ENCODE measurements at places on chromosomes 12 and 14.

GRCh38 chr12:122182887-122183587, at the start of gene LRRC43:
TSS of gene LRRC43 (plus strand) at chr12:122183123. CDS start at chr12:122183145, 22 bp downstream.
- no peak for DNase-seq

GRCh38 chr12:13523536-13524307, 327.2 kb downstream of the EMP1 start:
- no peak for DNase-seq

DNA sequence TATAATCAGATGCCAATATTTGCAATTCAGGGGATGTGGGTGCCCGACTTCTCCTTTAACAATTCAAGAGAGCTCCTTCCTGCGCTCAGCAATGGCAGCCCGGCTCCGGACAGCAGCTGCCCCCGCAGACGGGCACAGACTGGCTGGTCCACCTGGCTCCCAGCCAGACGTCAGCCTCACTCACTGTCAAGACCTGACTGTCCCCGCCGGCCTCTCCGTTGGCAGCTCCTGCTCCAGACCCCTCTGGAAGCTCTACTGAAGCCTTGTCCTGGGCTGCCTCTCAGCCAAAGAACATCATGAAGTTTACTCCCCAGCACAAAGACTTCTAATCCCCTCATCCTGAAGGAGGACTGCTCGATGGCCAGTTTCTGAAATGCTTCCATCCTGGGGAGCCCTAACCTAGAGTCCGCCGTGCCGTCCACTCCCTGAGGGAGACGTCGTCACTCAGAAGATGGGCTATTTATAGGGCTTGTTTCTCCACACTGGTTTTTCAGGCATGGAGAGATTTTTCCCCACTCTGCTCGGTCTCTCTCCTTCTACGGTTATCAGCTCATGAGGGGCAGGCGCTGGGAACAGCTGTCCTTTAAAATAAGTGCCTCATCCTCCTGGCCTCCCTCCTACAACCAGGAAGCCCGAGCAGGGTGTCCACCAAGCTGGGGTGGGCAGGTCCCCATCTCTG, 126.2 kb downstream of the RFLNA start:
- no peak for DNase-seq

DNA sequence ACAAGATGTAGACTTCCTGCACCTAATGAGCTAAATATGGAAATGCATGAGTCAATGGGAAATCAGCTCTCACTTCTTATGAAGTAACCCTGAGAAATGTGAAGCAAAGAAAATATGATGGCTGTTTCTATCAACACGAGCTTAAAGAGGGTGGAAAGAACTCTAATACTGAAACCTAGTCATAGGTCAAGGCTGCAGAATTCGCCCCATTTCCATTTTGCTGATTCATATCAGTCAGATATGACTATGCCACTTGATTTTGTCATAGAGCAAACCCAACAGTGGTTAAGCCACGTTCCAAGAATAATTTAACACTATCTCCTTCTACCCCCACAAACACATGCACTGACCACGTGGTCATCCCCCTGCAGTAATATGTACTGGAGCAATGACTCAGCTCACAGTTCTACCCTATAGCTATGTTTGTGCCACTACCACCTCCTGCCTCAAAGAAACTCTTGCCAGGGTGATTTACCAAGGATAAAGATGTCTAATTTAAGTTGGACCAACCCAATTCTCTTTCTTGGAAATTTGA, 157.5 kb downstream of the TMTC3 start:
- DNase-seq: no peak

GRCh38 chr14:62162998-62163589, 400.9 kb downstream of the SNAPC1 start:
- DNase-seq: no peak

GRCh38 chr14:42911642-42912041, 1305.0 kb downstream of the LRFN5 start:
- no peak for DNase-seq

DNA sequence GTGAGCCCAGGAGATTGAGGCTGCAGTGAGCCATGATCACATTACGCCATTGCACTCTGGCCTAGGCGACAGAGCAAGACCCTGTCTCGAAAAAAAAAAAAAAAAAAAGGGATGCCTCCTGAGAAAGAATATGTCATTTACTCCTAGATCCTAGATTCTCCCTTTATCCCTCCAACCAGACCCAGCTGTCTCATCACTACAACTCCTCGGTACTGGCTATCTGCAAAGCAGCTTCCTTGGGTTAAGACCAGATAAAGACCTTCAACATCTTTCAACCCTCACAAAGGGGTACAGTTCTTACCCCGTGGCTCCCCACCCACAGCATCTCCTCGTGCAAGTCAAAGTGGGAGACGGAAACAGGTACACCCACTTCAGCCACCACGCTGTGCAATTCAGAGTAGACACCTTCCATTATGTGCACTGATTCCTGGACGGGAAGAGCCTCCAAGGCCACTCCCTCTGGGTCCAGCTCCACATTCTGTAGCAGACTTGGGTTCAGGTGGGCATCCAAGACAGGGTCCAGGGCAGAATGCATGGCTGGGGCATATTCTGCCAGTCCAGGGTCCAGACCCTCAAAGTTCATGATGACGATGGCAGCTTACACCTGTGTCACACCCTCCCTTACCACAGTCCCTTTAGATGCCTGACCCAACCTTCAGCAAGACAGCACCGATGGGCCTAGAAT, 1.1 kb downstream of the PAN2 start:
- DNase-seq: no peak

- DNase-seq: no peak
Measured at GRCh38 chr14:102901633-102902032, 20.8 kb upstream of the AMN start.

DNA sequence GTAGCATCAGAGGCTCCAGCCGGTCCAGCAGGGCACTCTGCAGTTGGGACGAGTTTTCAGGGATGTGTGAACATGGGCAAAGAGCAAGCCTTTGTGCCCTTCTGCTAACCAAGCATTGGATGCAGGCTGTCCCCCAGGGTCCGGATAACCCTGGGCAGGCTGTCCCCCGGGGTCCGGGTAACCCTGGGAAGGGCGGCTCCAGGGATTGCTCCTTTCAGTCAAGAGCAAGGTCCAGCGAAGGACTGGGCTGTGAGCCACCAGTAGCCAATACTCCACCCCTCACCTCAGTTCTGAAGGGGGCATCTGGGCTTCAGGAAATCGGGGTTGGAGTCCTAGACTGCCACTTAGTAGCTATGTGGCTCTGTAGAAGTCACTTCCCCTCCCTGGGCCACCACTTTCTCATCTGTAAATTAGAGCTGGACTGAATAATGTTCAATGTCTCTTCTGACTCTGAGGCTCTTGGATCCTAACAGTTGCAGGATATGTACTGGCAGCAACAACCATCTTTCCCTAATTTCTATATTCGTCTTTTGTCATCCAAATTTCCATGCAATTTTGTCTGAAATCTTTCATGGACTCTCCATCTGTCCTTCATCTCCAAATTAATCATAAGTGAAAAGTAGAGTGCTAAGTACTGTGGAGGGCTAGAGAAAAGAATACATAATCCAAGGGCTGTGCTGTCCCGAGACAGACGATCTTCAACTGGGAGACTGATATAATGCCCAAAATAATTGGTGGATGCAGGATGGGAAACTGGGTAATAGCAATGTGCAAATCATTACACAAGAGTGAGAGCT, 137.4 kb upstream of the NTF3 start:
- DNase-seq: no peak

- no peak for DNase-seq
Measured at GRCh38 chr12:110775997-110776396, 33.3 kb upstream of the PPP1CC start.

DNA sequence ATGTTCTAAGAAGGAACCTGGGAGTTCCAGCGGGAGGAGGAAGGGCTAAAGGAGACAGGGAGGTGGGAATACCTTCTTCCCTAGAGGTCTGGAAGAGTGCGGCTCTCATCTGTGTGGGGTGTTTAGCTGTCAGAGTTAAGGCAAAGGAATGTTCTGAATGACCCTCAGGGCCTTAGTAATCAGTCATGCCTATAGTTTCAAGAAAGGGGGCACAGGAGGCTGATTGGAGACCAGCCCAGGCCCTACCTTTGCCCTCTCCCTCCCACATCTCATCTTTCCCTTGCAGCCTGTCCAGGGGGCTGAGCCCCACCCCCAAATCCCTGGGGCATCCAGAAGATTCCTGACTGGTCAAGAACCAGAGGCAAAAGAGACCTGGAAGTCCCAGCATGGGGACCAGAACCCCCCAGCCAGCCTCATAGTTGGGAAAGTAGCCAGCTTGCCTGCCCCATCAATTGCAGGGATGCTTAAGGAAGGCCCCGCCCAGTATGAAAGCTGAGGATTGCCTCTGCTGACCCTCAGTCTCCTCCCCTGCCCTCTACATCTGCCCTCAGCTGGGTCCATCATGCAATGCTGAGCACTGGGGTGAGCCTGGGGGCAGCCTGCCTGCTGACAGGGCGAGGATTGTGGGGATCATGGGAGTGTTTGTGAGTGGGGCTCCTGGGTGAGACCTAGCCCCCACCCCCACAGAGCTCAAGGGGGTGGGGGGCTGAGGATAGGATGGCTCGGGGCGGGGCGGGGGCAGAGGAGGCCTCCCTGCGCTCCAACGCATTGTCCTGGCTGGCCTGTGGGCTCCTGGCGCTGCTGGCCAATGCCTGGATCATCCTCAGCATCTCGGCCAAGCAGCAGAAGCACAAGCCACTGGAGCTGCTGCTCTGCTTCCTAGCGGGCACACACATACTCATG, 1.8 kb downstream of the GPR162 start:
- no peak for DNase-seq

- DNase-seq: no peak
Measured at GRCh38 chr12:108341356-108341755, 2.2 kb upstream of the CMKLR1 start.

GRCh38 chr12:131913666-131914065, 15.4 kb upstream of the PUS1 start:
- DNase-seq: no peak

GRCh38 chr12:117966511-117966910, 2.3 kb downstream of the KSR2 start:
- DNase-seq: no peak

DNA sequence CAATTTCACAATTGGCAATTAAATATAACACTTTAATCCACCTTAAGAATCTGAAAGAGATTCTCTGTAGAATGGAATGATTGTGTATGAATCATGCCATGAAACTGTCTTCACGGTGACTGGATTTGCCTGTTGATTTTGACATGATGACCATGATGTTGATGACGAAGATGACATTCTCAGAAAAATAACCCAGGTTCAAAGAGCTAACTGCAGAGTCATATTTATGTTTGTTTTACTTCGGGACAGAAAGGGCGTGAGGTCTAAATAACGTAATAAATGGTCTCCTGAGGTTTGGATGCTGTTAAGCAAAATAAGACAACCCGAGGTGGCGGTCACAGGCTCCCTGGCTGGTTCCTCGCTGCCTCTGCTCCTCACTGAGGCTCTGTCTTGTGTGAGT, 532.0 kb downstream of the TMEM121 start:
- DNase-seq: no peak

DNA sequence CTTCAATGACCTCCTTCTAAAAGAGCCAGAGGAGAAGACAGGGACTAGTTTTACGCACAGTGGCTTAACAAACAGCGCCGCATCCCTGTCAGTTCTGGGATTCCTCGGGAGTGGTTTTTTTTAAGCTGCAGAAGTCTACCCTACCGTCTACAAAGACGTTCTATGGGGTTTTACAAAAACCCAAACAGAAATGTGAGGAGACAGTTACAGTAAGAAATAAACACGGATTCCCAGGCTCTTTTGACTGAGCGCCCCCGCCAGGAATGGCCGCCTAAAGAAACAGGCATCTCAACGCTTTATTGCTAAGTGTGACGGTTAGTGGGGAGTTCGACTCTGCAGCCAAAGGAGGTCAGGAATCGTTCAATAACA, 484 bp downstream of the ALKBH1 start:
- no peak for DNase-seq

DNA sequence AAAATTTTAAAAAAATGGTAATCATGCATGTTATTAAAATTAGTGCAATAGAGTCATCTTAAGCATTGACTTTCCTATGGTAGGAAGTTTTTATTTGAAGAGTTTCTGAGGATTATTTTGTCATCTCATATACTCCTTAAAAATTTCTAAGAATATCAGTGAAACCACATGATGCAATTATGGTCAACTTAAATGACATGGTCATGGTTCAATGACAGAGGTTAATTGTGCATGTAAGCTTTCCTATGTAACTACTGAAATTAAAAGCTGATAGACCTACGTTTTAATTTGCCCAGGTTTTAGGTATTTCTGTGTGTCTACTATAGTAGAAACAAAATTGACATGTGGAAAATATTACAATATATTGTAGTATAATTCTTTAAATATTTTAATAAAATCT, 21.0 kb upstream of the LMO3 start:
- DNase-seq: no peak
